ENCODE measurements at places on chromosomes 7 and 10.

GRCh38 chr10:129967579-129968019 is 3.5 kb upstream of the EBF3 start:
- DNase-seq: no peak

GRCh38 chr7:152202056-152202455 is 176.6 kb downstream of the GALNT11 start:
- DNase-seq: no peak

GRCh38 chr7:123819001-123819400 is 26.0 kb upstream of the HYAL4 start:
- no peak for DNase-seq

- DNase-seq: peak; percentile 19
Observed at GRCh38 chr7:21887779-21888178, 57.9 kb downstream of the CDCA7L start.

DNA sequence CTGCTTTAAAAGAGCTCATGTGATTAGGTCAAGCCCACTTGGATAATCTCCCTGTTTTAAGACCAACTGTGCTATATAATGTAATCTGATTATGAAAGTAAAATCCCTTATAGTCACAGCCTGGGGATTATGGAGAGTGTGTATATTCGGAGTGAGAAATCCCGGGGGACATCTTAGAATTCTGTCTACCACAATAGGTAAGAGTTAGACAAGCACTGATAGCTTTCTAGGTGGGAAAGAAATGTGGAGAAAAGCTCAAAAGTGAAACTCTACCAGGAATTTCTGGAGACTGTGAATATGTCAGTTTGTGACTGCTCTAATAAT is 2.9 kb upstream of the VCL start:
- no peak for DNase-seq

DNA sequence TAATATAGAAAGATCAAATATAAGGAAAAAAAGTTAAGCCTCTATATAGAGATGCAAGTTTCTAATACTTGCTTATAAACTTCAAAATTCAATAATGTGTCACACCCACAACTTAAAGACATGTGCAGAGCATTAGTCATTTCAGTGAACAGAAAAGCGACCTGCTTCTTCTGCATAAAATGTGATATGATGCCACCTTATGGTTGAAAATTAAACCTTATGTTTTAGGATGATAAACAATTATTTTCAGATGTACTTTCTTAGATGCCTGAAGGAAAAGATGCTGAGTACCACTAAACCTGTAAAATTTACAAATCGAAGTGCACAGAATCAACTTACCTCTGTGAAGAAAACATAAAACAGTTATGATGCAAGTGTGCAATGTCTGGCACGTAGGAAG is 96.0 kb downstream of the MTERF1 start:
- peak; percentile 73 for DNase-seq

DNA sequence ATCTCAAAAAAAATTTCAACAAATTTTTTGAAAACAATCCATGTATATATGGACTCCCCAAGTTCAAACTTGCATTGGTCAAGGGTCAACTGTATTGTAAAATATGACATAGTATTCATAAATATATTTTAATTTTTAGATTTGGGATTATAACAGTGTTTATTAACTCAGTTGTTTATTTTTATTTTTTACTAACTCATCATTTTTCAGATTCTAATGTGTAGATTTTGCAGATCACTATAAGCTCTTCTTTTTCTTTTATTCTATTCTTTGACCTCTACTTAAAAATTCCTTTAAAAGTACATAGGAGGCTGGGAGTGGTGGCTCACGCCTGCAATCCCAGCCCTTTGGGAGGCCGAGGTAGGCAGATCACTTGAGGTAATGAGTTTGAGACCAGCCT is 8.7 kb downstream of the MEIG1 start:
- DNase-seq: no peak

- no peak for DNase-seq
Observed at GRCh38 chr7:144818511-144818910, 17.3 kb downstream of the TPK1 start.

All from cerebellar cortex (tissue), 1 donor.